ENCODE measurements at places on chromosomes 3 and 15. TPM values are rescaled to one million over a fixed set of nuclear protein-coding genes. Genes with fewer than 3 reads are reported as not detected.

GRCh38 chr3:132758740-132759139, 36.5 kb upstream of the NPHP3 start:
- DNase-seq = no peak

DNA sequence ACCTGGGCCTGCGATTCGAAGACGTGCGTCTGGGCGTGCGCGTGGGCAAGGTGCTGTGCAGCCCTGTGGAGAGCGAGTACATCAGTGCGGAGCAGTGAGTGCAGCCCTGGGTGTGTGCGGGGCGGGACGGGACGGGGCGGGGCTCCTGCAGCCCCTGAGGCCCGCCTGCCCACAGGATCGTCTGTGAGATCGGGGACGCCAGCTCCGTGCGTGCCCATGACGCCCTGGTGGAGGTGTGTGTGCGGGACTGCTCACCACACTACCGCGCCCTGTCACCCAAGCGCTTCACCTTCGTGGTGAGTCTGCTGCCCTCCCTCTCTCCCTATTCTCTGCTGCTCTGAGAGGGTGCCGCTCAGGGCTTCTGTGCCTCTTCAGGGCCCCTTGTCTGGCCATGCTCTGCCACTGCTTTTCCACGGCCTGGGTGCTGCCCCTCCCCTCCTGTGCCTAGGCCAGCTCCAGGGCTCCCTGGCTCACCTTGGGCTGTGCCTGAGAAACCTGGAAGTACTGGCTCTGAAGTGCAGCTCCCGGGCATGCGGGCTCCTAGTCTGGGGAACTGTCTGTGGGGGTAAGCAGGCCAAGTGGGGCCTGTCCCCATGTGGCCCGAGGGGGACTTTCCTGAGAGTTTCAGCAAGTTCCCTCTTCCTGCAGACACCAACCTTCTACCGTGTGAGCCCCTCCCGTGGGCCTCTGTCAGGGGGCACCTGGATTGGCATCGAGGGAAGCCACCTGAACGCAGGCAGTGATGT, 31.8 kb downstream of the PLXNA1 start:
- DNase-seq = no peak

GRCh38 chr15:33032053-33032452, 162.5 kb downstream of the FMN1 start:
- no peak for DNase-seq

DNA sequence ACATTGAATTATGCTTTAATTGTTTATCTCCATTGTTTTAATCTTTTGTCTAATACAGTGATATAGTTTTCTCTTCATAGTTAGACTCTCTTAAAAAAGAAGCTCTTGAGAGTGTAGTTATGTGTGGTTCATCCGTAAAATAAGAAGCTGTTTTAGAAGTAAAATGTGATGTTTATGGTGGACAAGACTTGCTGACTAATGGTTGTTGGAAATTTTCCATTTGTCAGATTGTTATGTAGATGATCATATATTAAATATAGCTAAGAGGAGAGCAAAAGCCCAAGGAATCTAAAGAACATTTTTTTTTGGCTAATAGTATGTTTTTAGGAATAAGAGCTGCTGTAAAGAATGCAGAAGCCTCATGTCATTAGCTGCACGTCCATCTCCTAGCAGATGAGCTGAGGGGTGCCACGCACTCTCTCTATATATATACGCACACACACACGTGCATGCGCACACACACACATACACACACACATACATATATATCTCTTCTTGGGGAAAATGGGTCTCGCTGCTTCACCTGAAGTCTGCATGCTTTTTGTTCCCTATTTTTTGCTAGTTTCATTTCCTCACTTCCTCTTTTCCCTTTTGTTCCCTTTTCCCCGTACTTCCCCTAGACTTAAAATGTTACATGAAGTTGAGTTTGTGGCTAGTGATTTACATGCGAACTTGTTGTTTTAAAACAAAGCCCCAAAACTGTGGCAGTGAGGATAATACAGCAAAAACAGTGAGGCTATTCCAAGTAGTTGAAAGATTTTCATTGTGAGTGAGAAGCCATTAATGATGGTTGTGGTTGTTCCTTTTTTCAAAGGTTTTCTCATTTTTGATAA, 107.8 kb downstream of the MBNL1 start:
- DNase-seq = no peak

GRCh38 chr3:42043099-42043813, 47.9 kb upstream of the TRAK1 start:
- no peak for DNase-seq

- no peak for DNase-seq
Measured at GRCh38 chr3:188513662-188514328, 359.8 kb downstream of the LPP start.

The ECE2 gene
- not detected for total RNA-seq

The CCDC66 gene
- 49.0 TPM for total RNA-seq

The HACD2 gene
- total RNA-seq = 51.6 TPM

Measured in tibial nerve (tissue), 4 donors.